ENCODE measurements at places on chromosomes 1 and 21. TPM values are rescaled to one million over a fixed set of nuclear protein-coding genes. Genes with fewer than 3 reads are reported as not detected.

- no peak for DNase-seq
Measured at GRCh38 chr1:9599741-9600140, 11.0 kb downstream of the TMEM201 start.

Gene SFN
- total RNA-seq, result 0.13 TPM

GRCh38 chr1:197439708-197440280, 171.7 kb downstream of the CRB1 start:
- no peak for DNase-seq

DNA sequence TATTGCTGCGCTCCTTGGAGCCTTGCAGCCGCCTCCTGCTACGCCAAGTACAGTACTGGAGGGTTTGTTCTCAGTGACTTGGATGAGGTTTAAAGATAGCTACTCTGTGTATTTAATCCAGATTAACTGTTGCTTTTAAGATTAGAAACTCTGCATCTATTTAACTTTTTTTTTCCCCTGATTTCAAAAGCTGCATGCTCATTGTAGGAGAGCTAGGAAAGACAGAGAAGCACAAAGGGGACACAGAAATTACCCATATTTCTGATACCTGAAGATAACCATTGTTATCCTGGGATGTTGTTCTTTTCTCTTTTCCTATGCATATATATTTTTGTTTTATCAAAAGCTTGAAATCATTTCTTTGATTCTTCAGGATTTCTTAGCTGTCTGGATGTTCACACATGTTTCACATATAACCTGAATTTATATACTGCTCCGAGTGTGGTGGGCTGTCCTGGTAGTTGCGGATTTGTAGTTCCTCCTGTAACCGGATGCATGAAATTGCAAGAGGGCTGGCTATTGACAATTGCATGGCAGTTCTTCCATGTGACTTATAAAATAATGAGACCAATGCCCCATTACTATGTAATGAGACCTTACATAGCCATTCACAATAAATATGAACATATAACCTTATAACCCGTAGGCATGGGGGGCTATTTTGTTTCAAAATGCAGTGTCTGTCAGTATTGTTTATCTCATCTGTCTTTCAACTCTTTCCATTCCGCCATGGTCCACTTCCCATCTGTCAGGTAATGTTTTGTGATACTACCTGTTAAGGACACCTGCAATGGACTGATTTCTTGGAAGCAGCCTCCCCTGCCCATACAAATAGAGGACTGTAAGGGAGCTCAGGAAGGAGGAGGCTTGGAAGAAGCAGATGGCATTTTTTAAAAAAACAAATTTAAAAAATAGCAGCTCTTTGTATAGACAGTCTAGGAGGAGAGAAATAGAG, 1.4 kb downstream of the RAVER2 start:
- no peak for DNase-seq

DNA sequence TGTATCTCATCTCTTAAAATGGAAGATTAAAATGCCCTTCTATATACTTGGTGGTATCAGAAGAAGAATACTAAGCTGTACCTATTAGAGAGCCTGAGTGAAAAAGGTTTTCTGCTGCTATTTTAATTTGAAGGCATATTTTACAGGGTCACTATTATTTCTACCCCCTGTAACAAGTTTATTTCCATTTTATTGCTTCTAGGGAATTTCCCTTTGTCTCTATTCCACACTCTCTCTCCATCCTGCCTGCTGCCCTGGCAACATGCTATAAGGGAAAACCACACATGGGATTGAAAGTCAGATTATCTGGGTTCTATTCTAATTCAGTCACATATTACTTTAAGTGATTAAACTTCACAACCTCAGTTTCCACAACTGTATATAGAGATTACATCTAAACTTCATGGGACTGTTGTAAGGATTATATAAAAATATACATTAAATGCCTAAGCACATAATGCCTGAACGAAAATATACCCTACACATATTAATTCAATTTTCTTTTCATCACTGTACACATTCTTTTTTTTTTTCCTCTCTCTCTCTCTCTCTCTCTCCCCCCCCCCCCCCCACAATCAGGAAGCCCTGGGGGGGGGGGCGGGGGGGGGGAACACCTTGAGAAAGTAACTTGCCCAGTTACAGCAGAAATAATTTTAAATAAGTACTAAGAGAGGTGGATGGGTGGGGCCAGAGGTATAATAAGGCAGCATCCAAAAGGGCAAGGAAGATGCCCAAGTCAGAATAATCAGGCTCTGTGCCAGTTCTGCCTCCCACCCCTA, 51.5 kb downstream of the LUZP1 start:
- DNase-seq, result no peak

Gene FBXO42
- total RNA-seq, result 8.2 TPM

- DNase-seq, result no peak
Measured at GRCh38 chr1:247077876-247078257, 744 bp downstream of the ZNF670 start.

DNA sequence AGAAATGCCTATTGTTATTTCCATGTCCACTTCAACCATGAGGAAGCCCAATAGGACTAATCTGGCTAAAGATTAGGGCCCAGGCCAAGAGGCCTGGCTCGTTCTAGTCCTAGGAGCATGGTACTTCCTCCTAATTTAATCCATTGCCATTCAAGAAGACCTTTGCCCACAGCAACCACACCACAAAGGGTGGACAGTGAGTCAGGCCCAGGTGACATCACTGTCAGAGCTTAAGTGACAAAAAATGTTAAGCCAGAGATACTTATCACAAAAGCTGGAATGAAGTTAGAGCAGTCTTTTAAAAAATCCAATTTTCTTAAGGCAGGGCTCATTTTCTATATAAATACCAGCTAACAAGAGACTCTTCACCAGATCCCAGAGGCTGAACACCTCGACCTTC, at the start of gene SPRR3:
SPRR3 (plus strand) TSS at position 368 of the 400 bp plus-strand sequence. CDS start 1,272 bp downstream, outside the sequence.
- no peak for DNase-seq
